ENCODE measurements at places on chromosomes 7 and 10.
A peak's percentile ranks its signal among the peaks of the same experiment; 100 is the strongest.

DNA sequence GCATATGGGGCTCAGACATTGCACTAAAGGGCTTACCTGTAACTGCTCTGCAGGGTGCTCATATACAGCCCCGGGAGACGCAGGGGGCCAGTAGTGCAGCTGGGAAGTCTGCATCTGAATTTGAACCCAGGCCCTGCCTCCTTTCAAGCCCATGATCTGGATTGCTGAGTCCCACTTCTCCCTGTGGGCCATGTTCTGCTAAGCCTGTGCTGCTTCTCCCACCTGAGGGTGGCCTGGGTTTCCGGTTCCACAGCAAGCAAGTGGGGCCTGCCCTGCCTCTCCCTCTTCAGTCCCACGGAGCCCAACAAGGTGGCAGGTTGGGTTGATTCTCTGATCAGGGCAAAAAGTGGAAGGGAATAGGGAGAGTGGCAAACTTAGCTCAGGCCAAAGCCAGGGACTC lies 56.6 kb upstream of the GDF10 start:
- no peak for DNase-seq

GRCh38 chr10:126919426-126919825 lies 14.2 kb downstream of the DOCK1 start:
- no peak for DNase-seq

GRCh38 chr10:131784363-131785120 lies 116.3 kb upstream of the PPP2R2D start:
- no peak for DNase-seq

DNA sequence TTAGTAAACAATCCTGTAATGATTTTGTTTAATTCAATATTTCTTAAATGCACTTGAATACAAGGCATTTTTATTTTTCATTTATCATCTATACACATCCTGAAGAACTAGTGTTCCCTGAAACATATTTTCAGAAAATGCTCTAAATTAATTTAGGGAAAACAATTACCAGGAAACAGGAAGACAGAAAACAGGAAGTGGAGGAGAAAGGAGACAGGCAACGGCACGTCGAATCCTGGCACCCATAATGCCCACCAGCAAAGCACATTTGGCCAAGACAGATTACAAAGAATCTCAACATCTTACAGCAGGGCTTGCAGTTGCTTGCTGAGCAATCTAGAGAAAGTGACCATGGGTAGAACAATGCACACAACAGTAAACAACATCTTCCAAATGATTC lies 571.1 kb downstream of the GRID1 start:
- no peak for DNase-seq

GRCh38 chr7:142077762-142078161 lies 33.8 kb upstream of the MGAM2 start:
- no peak for DNase-seq

DNA sequence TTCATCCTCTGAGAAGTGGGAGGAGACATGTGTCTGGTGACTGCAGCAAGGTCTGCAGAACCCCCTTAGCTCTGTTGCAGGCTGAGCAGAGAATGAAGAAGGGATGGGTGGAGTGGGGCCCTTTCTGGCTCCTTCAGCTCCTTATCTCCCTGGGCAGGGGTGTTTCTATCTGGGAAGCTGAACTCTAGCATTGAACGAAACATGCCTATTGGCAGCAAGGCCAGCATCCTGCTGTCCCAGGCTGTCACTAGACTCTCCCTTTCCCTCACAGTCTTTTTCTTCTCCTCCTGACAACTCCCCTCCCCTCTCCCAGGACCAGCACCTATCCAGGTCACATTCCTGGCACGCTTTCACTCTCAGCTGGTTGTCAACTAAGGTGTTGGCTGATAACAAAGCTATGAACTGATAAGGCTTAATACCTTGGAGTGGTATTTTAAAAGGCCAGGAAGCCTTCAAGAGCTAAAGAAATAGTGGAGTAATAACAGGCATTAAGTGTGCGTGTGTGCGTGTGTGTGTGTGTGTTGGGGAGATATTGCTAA lies 128.8 kb upstream of the FZD8 start:
- DNase-seq = no peak

GRCh38 chr10:126171555-126171954 lies 216.7 kb downstream of the ADAM12 start:
- peak; percentile 71 for DNase-seq

- peak; percentile 56 for DNase-seq
These were observed 5.2 kb downstream of the DUSP5 start for GRCh38 chr10:110502851-110503301.

DNA sequence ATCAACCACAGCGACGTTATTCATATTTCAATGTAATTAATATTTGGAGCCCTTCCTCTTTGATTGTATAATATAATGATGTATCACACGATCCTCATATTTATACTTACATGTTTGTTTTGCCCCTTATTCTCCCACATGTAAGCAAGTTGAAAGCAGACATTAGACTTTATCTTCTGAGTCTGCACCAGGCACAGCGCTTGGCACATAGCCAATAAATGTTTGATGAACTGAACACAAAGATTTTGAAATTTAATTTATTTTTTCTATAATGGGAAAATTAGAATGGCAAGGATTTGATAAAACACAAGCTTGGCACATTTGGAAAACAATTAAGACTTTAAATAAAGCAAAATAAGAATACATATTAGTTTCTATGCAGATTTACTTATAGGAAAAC lies 31.6 kb downstream of the ZFAND4 start:
- DNase-seq = no peak

DNA sequence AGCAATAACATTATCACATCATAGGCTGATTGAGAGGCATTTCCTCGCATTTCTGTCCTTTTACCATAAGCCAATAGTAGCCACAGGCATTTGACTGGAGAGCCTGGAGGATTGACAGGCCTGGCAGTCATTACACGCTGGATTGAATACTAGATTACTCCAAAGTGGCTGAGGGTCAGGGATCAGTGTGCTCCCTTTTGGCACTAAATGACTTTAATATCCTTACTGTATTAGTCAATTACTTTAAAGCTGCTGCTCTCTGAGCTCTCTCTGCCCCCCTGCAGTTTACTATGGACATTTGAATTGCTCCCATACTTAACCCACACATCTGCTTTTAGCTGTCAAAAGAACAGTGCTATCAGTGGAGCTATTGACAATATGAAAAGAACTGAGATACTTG lies 302.0 kb downstream of the TFEC start:
- DNase-seq = no peak

GRCh38 chr7:149285603-149286002 lies 23.6 kb downstream of the ZNF783 start:
- no peak for DNase-seq

DNA sequence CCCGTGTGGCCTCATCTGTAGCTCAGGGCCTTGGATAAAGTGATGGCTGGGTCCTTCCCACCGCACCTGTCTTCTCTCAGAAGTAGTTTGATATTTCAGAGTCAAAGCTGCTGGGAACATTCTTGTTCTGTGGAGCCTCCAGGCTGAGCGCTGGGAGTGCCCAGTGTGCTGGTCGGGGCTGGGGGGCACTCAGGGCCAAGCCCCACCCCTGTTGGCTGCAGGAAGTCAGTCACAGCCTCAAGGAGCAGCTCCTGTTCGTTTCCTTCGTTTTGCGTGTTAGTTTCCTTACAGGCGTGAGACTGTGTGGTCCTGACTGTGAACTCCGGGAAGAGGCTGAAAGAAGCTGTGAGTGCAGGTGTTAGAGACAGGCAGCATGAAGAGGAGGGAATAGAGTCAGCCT lies 33.2 kb downstream of the POR start:
- DNase-seq = no peak

DNA sequence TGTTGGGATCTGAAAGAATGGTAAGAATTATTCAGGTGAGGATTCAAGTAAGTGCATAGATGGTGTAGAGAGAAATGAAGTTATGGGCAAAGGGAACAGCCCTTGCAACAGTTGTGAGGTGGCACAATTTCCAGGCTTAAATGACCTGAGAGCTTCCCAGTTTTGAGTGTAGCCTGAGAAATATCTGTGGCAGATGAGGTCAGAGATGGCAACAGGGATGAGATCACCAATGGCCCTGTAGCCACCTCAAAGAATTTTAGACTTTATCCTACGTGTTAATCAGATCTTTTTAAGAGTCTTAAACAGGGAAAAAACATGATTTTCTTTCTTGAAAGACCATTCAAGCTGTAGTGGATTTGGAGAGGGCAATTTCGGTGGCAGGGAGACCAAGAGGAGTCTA lies 1.9 kb upstream of the NRF1 start:
- DNase-seq = no peak

DNA sequence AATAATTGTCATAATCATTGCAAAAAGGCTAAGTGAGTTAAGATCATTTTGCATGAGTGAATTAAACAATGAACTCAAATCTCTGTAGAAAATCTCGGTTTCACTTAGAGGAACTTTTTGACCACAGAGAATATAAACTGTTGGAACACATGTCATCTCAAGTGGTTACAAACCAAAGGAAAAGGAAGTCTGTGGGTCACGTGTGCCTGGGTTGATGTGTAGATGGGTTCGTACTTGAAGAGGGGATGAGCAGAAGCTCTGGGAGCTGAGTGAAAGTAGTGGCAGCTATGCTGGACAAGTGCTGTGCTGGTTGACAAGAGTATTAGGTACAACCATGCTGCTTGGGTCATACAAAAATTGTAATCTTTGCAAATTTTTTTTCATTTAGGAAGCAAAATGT lies 35.0 kb downstream of the GLRX3 start:
- DNase-seq = no peak

DNA sequence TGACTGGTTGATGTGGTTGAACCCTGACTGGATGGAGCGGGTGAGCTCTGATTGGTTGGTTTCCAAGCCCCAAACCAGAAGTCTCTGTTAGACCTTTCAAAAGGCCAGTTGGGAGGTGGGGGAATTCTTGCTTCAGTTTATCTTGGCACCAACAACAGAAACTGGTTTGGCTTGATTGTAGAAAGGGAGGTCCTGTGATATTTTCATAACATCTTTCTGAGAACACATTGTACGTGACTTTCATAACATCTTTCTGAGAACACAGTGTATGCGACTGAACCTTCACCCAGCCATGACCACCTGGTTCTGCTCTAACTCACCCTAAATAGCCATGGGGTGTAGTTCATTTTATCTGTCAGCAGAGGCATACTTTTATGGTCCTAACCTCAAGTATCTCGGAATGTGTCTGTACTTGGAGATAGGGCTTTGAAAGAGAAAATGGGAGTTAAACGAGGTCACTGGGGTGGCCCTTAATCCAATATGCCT lies 88.3 kb downstream of the GALNT17 start:
- no peak for DNase-seq

- no peak for DNase-seq
These were observed 3.6 kb upstream of the RABGEF1 start for GRCh38 chr7:66736892-66737291.

DNA sequence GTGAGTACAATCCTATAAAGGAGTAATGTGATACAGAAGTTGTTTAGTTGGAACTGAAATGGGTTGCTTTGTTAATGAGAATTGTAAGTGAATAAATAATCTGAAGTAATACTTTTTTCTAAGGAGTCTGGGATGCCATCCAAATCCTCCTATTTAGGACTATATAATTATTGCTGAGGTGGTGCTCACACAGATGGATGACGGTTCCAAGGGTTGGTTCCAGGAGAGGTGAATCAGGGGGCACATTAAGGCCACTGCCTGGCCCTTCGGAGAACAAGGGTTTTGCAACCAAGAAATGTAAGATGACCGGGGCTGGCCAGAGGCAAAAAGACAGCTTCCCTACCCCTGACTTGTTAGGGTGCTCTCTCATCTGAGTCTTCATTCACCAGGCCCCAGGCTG lies 352.7 kb downstream of the PHTF2 start:
- DNase-seq = peak; percentile 86

Measured in HFFc6 (cell line).